ENCODE measurements at places on chromosomes 4 and X.

DNA sequence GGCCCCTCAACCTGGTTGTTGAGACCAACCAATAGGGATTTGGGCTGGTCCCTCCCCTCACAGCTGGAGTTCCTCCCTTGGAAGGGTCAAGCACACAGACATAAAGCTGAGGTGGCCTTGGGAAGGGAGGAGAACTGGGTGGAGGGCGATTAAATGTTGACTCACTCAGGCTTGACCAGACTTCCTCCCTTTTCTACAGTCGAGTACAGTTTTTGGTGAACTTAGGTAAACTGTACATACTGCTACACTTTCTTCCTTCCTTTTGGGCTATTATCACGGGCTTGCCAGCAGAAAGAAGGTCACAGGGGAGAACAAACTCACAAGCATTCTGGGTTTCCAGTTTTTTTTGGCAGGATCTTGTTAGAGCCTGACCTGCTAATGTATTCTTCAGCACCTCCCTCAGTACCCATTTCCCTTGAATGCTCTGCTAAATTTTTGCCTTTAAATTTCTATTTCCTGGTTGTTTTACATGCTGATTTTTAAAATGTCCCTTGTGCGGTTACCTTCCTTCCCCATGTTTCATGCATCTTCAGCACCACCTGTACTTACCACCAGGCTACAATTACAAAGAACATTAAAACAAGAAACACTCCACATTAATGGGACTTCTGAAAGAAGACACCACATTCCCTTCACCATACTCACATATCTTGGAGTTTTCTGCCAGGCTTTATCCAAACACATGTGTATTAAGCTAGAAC is 135.2 kb upstream of the RASGEF1B start:
- DNase-seq = no peak

- DNase-seq = peak; percentile 51
These were observed 750 bp downstream of the TMEM129 start for GRCh38 chr4:1720163-1720983.

DNA sequence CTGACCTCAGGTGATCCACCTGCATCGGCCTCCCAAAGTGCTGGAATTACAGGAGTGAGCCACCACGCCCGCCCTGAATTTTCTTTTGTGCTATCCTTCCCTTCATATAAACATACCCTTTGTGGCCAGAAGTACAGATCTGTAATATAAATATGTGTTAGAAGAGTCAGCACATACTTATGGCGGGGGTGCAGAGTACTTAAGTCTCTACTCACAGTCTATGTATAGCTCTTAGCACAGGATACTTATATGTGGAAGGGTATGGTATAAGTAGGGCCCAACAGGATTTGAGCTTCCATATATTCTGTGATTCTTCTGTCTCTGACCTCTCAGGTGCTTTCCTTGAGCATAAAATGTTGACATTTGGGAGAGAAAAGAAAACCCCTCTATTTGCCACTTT is 18.2 kb downstream of the CXorf58 start:
- no peak for DNase-seq

DNA sequence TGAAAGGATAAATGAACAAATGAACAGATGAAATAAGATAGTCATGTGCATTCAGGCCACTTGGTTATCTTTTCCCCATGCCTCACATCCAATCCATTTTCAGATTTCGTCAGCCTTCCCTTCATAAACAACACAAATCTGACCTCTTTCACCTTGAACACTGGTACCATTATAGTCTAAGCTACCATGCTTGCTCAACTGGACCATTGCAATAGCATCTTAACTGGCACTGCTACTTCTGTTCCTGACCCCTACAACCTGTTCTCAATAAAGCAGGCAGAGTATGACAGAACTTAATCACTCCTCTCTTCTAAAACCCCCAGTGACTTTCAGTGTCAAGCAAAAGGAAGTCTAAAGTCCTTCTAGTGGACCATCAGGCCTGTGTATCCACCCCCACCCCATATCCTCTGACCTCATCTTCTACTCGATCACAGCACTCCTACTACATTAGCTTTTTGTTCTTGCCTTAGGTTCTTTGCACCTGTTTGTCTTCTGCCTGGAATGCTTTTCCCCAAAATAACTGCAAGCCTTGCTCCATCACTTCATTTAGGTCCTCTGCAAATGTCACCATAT is 40.7 kb downstream of the LARP7 start:
- DNase-seq = no peak

- no peak for DNase-seq
These were observed 87.6 kb upstream of the TSPAN7 start for GRCh38 chrX:38473701-38474100.

GRCh38 chr4:127102361-127102760 is 530.4 kb upstream of the INTU start:
- DNase-seq = no peak

DNA sequence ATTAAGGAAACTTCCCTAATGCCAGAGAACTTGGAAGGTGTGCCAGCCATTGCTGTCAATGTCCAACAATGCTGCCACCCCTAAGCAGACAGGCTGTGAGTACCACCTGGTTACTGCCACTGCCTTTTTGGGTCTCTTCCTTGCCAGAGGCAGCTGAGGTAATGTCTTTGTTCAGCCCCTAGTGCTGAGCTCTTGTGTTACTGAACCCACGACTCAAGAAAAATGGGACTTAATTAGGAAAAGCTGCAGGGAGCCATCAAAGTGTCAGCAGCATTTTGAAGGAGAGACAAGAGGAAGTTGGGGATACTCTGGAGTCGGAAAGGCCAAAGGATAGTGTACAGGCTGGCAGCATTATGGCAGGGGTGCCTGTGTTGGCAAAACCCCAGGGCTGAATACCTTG is 283.7 kb downstream of the AFF2 start:
- no peak for DNase-seq

GRCh38 chr4:80717204-80717603 is 313.3 kb upstream of the BMP3 start:
- no peak for DNase-seq

GRCh38 chr4:75779105-75779757 is 54.9 kb downstream of the USO1 start:
- no peak for DNase-seq

- DNase-seq = no peak
These were observed 16.0 kb upstream of the LSM6 start for GRCh38 chr4:146159384-146160058.

- no peak for DNase-seq
These were observed 674 bp downstream of the SH3D19 start for GRCh38 chr4:151324752-151325110.

DNA sequence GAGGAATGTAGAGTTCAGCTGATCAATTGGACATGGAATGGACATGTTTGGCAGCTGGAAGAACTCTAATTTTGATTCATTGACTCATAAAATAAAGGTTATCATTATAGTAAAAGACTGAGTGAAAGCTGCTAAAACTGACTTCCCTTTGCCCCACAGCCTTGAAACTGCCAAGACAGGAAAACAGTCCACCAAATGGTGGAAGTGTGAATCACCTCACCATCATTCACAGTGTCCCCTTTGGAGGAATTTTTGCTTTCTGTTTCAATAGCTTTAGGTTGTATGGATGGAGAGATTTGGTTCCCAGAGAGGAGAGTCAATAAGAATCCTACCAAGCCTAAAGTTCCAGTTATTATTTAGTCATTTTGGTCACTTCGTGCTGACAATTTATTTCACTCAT is 20.8 kb upstream of the FREM3 start:
- DNase-seq = no peak

GRCh38 chrX:143270317-143270716 is 244.6 kb downstream of the SPANXN4 start:
- no peak for DNase-seq

- no peak for DNase-seq
These were observed 48.3 kb upstream of the GRPR start for GRCh38 chrX:16075087-16075486.

DNA sequence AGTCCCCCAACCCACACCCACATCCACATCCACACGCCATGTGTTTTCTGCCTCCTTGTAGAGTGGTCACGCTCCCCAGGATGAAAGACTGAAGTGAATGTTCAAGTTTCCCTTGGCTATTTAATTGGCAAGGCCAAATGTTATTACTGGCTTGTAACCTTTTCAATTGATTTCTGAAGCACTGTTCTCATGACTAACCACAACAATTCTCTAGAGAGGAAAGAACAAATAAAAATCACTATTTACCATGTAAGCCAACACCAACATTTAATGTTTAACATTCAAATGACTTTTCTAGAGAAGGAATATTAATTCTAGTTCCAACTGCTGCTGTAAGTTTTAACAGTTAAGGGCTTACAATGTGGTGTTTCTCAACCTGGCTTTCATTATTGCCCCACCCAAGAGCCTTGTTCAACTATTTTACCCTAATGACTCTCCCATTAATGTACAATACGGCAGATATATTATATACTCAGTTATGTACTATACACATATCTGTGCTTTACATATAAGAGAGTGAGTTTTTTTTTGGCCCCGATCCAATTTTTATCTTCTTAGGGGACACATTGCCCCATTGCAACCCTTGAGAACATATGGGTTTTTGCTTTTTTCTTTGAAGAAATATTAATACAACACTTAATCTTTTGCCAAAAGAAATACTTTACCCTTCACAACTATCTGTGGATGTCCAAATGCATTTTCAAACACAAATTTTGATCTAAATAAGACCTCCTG is 46.5 kb downstream of the RELL1 start:
- DNase-seq = no peak

DNA sequence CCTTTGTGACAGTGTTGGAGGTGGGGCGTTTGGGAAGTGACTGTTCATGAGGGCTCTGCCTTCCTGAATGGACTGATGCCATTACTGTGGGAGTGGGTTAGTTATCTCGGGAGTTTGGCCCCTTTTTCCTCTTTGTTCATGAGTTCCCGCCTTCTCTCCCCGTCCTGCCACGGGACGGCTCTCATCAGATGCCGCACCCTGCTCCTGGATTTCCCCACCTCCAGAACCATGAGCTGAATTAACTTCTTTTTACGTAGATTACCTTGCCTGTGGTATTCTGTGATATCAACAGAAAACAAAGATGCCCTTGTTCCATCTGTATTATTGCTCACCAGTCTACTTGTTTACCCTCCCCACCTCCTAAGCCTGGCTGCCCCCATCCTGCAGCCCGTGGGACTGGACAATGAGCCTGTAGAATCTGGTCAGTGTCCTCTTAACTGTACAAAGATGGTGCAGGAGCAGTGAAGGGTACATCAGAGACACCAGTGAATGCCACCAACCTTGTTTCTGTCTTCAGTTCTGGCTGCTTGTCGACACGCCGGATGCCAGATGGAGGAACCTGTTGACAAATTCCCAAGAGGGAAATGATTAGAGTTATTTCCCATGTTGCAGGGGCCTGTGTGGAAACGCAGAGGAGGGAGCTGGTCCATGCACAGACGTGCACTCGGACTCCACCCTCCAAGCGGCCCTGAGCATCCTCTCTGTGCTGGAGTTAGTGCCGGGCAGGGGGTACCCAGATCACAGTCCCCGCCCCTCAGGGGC is 104.7 kb downstream of the ABLIM2 start:
- no peak for DNase-seq

GRCh38 chrX:111519215-111519614 is 7.8 kb downstream of the SERTM2 start:
- no peak for DNase-seq

GRCh38 chr4:82217986-82218715 is 155.6 kb downstream of the HNRNPD start:
- peak; percentile 18 for DNase-seq

GRCh38 chr4:121574618-121575017 is 122.2 kb downstream of the ANXA5 start:
- no peak for DNase-seq

DNA sequence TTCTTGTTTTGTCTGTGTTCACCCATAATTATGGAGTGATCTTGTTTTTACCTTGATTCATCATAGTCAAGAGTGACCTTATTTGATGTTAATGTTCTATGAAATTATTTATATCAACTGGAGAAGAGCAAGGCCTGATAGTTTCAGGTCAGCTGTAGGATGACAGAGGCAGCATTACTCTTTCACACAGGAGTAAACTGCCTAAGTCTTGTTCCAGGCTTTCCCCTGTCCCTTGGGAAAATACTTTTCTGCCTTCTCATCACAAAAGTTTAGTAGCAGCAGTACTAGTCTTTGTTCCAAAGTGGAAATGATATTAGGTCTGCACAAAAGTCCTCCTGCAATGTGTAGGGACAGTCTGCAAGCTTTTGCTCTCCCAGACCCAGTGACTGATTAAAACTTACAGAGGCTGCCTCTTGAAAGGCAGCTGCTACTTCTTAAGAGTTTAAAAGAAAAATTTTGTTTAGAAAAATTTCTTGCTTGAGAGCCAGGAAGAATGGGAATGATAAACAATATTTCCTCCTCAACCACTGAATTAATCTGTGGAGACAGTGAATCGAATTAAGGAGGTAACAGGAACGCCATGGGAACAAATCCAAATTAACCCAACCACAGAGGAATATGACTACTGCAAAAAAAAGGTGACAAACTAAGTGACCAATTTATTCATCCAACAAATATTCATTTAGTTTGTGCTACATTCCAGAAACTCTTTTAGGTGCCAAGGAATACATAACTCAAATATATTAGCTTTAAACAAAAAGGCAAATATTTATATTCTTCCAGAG is 991.4 kb upstream of the PABPC4L start:
- DNase-seq = no peak

DNA sequence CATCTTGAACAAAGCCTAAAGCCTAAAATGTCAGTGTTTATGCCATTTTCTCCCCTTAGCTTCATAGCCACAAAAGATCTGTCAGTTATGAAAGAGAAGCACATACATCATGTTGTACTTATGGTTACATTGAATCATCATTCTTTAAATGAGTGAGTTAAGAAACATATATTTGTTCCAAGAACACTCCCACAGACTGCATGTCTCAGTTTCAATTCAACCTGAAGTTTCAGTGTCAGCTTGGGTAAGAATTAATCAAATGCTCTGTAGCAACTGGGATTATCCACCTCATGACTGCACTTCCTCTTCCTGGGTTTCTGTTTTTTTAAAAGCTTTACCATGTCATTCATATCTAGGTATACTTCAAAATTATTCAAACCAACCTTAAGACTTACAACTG is 3.9 kb upstream of the TMPRSS11B start:
- no peak for DNase-seq

- DNase-seq = no peak
These were observed 329.4 kb upstream of the PCDH18 start for GRCh38 chr4:137861682-137862081.

- no peak for DNase-seq
These were observed 7.0 kb downstream of the USP46 start for GRCh38 chr4:52651996-52652672.

GRCh38 chr4:4864443-4864939 is 5.0 kb downstream of the MSX1 start:
- DNase-seq = no peak

GRCh38 chr4:86685401-86685800 is 91.3 kb downstream of the PTPN13 start:
- no peak for DNase-seq

GRCh38 chrX:24657671-24658386 is 10.7 kb upstream of the PCYT1B start:
- DNase-seq = no peak

DNA sequence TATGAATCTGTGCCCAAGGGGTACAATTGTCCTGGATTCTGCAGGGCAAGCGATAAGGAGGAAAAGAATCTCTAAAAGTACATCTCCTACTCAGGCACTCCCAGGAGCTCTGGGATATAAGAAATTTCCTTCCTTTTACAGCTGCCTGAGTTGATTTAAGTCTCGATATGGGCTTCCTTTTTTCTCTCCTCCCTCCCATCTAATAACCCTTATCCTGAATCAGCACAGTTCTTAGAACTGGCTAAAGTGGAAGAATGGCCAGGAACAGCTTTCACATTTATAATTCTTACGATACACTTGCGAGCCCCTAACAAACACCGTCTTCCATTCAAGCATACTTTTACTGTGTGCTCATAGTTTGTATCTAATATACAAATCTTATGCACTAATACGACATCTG is 21.2 kb downstream of the LRP2BP start:
- DNase-seq = no peak

- no peak for DNase-seq
These were observed 1.9 kb upstream of the FGG start for GRCh38 chr4:154614306-154614705.
